Stimulated activated CD4-positive, alpha-beta T cell treated with anti-CD3 and anti-CD28 coated beads, Interleukin-4, amount 100 ng/mL, for 1 hour (primary cell): ENCODE measurements at places on chromosomes 11 and 22.

DNA sequence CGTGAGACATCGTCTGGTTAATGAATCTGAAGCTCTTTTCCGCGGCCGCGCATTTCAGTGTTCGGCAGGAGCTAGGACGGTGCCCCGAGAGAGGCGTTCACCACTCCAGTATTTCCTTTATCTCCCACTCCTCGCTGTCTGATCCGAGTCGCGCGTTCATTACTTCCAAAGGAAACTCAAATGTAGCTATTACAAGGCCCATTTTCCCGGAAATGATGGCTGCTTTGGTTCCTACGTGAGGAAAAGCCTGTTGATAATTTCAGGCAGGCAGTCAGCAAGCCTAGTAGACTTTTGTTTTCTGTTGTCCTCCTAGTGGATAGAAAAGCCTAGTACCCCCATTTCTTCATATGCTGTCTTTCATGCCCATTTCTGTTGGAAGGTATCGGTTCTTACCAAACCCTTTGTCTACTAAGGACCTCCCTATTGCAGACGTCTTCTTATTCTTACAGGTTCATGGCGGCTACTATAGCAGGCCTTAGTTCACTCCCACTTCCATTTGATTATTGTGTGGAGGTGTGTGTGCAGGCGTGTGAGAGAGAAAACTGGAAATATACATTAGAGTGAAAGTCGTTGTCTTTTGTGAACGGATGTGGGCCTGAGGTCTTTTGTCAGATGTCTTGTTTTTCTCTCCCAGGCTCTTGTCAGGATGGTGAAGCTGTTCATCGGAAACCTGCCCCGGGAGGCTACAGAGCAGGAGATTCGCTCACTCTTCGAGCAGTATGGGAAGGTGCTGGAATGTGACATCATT lies 737 bp downstream of the RBM4 start:
- no peak for DNase-seq

- DNase-seq, result no peak
Observed at GRCh38 chr22:45996241-45997076, 19.5 kb upstream of the WNT7B start.

GRCh38 chr11:33350287-33350686 lies 93.1 kb downstream of the HIPK3 start:
- DNase-seq, result no peak

DNA sequence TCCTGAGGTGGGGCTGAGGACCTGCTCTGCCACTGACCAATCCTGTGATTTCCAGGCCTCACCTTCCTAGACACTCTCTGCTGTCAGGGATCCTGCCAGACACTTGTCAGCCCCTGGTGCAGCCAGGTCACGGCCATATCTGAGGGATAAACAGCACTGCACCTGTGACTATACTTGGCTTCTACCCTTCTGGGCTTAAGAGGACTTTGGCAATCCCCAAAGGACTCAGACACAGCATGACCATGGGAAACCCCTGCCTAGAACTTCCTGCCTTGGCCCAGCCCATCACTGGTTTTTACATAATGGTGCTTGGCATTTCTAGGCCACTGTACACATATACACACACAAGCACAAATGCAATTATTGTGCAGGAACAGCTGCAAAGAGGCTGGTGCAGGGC lies 11.6 kb upstream of the OLFML1 start:
- DNase-seq, result no peak

DNA sequence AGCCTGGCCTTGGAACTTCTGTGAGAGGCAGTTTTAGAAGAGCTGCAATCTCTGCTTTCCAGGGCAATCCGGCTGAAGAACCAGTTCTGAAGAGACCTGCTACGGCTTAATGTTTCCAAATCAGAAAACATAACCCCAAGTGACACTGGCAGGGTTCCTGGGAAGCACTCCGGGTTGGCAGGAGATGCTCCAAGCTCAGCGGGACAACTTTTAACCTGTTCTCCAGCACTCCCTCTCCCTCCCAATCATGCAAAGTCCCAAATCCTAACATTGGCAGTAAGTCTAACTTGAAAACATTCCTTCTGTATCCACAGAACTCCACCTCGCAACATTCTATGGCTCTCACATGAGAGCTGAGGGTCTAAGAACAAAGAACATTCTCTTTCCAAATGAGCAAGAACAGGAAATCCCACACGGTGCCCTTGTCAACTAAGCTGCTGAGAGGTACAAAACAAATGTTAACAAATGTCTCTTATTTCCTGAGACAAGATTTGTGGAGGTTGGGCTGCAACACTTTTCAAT lies 48.5 kb upstream of the MN1 start:
- no peak for DNase-seq

GRCh38 chr11:75583718-75584658 lies 21.9 kb downstream of the SERPINH1 start:
- DNase-seq, result no peak

DNA sequence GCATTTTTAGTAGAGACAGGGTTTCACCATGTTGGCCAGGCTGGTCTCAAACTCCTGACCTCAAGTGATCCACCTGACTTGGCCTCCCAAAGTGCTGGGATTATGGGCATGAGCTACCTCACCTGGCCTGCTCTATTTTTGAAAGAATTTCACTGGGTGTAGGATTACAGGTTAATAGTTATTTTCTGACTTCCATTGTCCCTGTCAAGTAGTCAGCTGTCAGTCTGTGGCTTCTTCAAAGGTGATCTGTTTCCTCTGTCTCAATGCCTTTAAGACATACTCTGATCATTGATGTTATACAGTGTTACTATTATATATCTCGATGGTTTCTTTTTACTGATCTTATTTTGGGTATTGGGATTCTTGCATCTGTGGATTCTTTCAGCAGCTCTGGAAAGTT lies 10.1 kb upstream of the EXT2 start:
- DNase-seq, result no peak

DNA sequence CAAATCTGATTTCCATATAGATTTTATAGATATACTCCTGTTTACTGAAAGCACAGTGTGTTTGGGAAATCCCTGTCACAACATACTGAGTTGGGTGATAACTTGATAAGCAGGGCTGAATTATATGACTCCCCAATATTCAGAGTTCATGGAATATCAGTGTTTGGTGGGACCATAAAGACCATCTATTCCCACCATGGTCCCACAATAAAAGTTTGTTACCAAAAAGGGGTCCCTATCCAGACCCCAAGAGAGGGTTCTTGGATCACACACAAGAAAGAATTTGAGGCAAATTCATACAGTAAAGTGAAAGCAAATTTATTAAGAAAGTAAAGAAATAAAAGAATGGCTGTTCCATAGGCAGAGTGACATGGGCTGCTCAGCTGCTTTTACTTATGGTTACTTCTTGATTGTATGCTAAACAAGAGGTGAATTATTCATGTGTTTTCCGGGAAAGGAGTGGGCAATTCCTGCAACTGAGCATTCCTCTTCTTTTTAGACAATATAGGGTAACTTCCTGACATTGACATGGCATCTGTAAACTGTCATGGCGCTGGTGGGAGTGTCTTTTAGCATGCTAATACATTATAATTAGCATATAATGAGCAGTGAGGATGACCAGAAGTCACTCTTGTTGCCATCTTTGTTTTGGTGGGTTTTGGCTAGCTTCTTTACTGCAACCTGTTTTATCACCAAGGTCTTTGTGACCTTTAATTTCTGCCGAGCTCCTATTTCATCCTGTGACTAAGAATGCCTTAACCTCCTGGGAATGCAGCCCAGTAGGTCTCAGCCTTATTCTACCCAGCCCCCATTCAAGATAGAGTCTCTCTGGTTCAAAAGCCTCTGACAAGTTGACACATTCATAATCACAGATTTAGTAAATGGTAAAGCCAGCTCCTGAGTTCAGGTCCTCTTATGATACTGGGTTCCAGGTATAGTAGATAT lies 240.6 kb upstream of the PDGFD start:
- DNase-seq, result no peak

- no peak for DNase-seq
Observed at GRCh38 chr22:25025491-25026400, 73.2 kb downstream of the KIAA1671 start.

DNA sequence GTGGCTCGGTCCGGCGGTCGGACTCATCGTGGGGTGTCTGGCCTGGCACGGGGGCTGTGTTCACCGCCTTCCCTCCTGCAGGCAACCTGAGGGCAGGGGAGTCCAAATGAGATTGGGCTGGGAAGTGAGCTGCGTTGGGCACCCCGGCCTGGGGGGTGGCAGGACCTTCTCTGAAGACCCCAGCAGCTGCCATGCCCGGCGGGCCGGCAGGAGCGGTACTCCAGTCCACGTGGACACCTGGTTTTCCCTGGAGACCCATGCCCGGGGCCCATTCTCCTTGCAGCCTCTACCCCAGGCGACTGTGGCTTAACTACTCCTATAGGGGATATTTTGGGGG lies 24.5 kb downstream of the LRRC10B start:
- DNase-seq, result no peak

DNA sequence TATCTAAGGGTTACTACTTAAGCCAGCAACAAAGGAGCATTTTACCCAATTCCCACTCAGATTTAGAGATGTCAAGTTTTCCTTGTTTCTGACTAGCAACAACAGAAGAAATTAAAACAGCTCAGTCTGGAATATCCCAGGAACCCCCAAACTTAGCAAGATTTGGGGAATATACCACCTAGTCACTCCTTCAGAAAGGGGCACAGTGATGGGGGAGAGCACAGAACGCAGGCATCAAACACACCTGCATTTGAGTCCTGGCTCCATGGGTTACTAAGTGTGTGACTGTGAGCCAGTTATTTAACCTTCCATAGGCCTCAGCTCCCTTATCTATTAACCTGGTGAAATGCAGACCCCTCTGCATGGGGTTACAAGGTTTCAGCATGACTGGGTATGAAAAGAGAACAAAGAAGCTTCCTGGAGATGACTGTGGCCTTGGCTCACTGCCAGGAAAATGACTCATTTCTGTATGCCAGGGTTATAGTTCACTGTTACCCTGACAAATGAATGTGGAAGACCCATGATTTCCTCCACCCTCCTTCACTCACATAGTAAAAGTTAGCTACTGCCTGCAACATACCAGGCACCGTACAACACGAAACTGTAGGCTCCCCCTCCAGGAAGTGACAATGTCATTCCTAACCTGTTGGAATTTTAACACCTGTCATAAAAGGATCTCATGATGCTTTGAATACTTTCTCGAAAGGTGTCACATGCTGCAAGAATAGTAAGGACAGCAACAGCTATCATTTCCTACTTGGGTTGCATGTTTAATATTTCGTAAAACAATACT lies 79.6 kb downstream of the ME3 start:
- DNase-seq, result peak; percentile 73

GRCh38 chr11:88813233-88813915 lies 252.4 kb downstream of the GRM5 start:
- DNase-seq, result no peak

- DNase-seq, result no peak
Observed at GRCh38 chr11:112320668-112321067, 60.0 kb upstream of the PLET1 start.

DNA sequence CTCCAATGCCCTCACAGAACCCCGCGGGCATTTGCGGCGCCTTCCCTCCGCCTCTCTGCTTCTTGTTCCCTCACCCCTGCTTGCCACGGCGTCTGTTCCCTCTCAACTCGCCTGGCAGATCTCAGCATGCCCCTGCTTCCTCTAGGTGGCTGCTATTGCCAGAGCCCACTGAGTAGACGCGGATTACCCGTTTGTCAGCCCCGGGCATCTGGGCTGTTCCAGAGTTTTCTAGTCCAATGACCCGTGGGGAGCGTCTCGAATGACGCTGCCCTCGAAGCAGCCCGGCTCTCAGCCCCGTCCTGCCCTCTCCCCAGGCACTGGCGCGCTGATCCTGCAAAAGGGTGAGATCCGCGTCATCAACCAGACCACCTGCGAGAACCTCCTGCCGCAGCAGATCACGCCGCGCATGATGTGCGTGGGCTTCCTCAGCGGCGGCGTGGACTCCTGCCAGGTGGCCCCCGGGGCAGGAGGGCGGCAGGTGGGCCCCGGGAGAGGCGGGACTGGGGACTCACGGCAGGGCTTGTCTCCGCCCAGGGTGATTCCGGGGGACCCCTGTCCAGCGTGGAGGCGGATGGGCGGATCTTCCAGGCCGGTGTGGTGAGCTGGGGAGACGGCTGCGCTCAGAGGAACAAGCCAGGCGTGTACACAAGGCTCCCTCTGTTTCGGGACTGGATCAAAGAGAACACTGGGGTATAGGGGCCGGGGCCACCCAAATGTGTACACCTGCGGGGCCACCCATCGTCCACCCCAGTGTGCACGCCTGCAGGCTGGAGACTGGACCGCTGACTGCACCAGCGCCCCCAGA lies 49.7 kb downstream of the ST14 start:
- no peak for DNase-seq

DNA sequence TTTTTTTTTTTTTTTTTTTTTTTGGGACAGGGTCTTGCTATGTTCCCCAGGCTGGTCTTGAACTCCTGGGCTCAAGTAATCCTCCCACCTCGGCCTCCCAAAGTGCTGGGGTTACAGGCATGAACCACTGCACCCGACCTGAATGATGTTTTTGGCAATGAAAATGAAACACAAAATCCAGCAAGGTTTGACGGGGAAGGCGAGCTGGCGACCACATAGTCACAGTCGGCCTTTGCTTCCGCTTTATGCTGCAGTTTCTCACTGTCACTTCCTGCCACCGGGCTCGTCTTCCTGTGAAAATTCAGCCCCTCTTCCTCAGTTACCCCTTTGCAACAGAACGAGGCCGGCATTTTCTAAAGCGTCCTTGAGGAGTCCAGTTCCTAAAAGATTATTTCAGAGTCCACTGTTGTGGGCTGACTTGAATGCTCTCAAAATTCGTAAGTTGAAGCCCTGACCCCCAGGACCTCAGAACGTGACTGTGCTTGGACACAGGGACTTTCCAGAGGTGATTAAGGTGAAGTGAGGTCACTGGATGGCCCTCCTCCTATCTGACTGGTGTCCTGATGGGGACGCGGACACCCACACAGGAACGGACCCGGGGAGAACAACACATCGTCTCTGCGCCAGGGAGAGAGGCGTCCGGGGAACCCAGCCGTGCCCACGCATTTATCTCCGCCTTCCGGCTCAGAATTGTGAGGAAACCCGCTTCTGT lies 2.9 kb upstream of the BID start:
- peak; percentile 58 for DNase-seq

DNA sequence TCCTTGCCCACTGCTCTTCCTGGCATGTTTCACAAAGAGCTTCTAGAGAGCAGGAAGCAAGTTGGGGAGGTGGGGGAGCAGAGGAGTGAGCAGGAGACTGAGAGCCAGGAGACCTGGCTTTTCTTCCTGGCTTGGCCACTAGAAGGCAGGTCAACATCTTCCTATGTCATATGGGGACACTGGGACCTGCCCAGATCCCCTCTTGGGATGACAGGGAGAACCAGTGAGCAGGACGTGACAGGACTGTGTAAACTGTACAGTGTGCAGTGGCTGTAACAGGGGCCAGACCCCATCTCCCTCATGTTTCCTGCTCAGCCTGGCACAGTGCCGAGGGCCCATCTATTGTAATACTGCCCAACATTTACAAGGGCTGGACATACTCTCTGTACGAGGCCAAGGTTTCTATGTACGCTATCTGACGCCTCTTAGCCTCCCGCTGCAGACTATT lies 29.4 kb downstream of the GDPD5 start:
- DNase-seq, result no peak

- no peak for DNase-seq
Observed at GRCh38 chr11:18013790-18014507, 1.1 kb upstream of the SERGEF start.
